ENCODE measurements at places on chromosomes 4 and X.

DNA sequence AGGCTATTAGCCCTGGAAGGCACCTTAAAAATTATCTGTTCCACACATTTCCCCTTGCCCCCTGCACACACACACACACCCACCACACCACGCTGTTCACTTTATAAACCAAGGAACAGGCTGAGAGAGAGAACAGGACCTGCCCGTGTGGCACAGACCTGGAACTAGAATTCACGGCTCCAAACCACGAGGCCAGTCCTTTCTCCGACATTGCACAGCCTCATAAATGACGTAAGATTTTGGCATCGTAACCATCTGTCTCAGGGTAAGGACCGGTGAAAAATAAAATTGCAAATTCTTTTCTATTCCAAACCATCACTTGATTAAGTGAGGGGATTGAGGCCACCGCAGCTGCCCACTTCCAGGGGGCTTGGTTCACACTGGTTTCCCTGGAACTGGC is 330.3 kb downstream of the BCOR start:
- H3K4me1 ChIP-seq = peaks cover 24% of the 10 kb centered on the region
- no peak overlapping the region for H3K4me3 ChIP-seq
- H3K27ac ChIP-seq = no peak overlapping the region
- H3K36me3 ChIP-seq = no peaks in the 10 kb centered on the region

- no peaks in the 10 kb centered on the region for H3K36me3 ChIP-seq
- H3K27me3 ChIP-seq = peaks cover 30% of the 10 kb centered on the region
- DNase-seq = peak; percentile 14
- H3K27ac ChIP-seq = no peak overlapping the region
- peaks cover 8% of the 10 kb centered on the region for H3K4me1 ChIP-seq
- H3K4me3 ChIP-seq = no peak overlapping the region
These were observed 4.2 kb upstream of the RGS12 start for GRCh38 chr4:3288571-3289094.

DNA sequence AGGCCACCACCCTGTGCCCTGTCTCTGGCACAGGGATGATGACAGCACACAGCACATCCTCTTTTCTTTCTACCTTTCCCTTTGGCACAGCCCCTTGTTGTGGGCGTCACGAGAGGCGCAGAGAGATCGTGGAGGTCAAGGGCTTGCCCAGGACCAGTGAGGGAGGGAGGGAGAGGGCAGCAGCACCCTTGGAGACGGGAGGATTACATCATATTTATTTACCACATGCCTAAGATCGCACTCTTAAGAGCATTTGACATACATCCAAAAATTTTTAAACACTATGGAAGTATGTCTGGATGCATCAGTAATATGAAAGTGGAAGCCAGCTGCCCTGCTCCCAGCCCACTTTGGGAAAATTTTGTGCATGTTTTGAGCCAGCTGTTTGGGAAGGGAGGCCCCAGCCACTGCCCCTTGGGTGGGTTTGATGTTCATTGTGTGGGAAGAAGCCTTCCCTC is 12.7 kb downstream of the WFS1 start:
- no peak for DNase-seq
- H3K4me1 ChIP-seq = peaks cover 13% of the 10 kb centered on the region
- H3K4me3 ChIP-seq = no peak overlapping the region

DNA sequence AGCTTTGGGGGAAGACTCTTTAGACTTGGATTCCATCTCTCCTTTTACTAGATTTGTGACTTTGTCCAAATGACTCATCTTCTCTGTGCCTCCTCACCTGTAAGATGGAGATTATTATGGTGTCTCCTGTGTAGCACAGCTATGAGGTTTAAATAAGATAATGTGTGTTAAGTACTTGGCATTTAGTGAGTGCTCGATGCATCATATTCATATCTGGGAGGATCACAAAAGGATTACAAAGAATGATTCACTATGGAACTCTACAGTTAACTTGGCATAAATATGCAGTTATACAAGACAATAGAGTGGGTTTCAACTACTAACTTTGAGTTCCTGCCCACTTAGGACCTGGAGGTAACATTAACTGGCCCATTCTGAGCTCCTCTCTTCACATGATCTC is 2.3 kb downstream of the GBA3 start:
- no peaks in the 10 kb centered on the region for H3K27me3 ChIP-seq
- no peak overlapping the region for H3K27ac ChIP-seq
- DNase-seq = no peak
- H3K4me3 ChIP-seq = no peak overlapping the region

DNA sequence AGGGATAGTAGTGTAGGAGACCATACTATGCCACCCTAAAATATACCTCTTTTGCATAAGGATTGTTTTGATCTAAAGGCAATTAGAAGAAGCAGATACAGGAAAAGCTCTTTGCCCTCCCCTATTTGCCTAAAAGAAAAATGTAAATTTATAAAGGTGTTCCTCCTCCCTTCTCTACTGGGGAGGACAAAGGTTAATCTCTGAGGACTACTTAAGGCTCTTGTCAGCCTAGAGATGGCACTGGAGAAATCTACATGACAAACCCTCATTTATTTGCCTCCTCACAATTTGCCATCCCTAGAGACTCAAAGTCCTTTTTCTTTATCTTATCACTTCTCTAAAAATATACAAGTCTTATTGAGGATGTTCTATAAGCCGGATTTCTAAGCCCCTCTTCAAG is 1021.8 kb downstream of the STPG2 start:
- H3K27ac ChIP-seq = no peak overlapping the region
- H3K4me1 ChIP-seq = no peaks in the 10 kb centered on the region
- DNase-seq = no peak
- no peaks in the 10 kb centered on the region for H3K27me3 ChIP-seq

GRCh38 chrX:41192880-41193279 is 107.6 kb downstream of the USP9X start:
- no peak for DNase-seq
- H3K4me1 ChIP-seq = no peaks in the 10 kb centered on the region
- no peak overlapping the region for H3K27ac ChIP-seq
- H3K4me3 ChIP-seq = no peak overlapping the region
- peaks cover 54% of the 10 kb centered on the region for H3K36me3 ChIP-seq
- H3K27me3 ChIP-seq = no peaks in the 10 kb centered on the region

DNA sequence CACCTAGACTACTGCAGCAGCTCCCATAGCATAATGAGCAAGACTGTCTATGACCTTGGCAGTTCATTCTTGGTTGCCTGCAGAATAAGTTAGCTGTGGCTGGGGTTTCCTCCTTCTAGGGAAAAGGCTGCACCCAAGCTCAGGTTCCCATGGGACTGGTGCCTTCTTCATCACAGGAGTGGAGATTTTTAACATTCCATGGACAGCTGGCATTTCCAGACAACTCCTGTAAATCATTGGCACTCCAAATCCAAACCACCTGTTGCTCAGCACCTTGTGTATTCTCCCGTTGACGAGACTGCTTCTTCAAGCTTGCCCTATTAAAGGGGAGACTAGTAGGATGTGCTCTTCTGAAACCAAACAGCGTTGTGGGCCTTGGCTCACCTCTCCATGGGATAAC is 7.8 kb upstream of the NUP54 start:
- peaks cover 3% of the 10 kb centered on the region for H3K27me3 ChIP-seq
- DNase-seq = no peak
- no peak overlapping the region for H3K27ac ChIP-seq
- no peaks in the 10 kb centered on the region for H3K36me3 ChIP-seq

GRCh38 chr4:80138551-80139538 is 58.5 kb upstream of the PRDM8 start:
- peak overlapping the region; percentile 18 for H3K4me3 ChIP-seq
- no peaks in the 10 kb centered on the region for H3K27me3 ChIP-seq
- peaks cover 20% of the 10 kb centered on the region for H3K36me3 ChIP-seq
- H3K4me1 ChIP-seq = peaks cover 63% of the 10 kb centered on the region
- peak; percentile 79 for DNase-seq

GRCh38 chrX:150767045-150767395 is 73.8 kb downstream of the MTMR1 start:
- peaks cover 17% of the 10 kb centered on the region for H3K36me3 ChIP-seq
- no peaks in the 10 kb centered on the region for H3K27me3 ChIP-seq
- H3K4me1 ChIP-seq = peaks cover 3% of the 10 kb centered on the region
- no peak overlapping the region for H3K4me3 ChIP-seq

- H3K4me3 ChIP-seq = no peak overlapping the region
- H3K4me1 ChIP-seq = no peaks in the 10 kb centered on the region
- no peak overlapping the region for H3K27ac ChIP-seq
- H3K36me3 ChIP-seq = no peaks in the 10 kb centered on the region
- no peak for DNase-seq
These were observed 103.1 kb upstream of the PCDH7 start for GRCh38 chr4:30616942-30617646.

GRCh38 chr4:53680168-53680567 is 88.9 kb upstream of the LNX1 start:
- no peaks in the 10 kb centered on the region for H3K4me1 ChIP-seq
- DNase-seq = no peak
- H3K27ac ChIP-seq = no peak overlapping the region
- peaks cover 6% of the 10 kb centered on the region for H3K27me3 ChIP-seq
- H3K4me3 ChIP-seq = no peak overlapping the region

- no peak overlapping the region for H3K27ac ChIP-seq
- no peaks in the 10 kb centered on the region for H3K27me3 ChIP-seq
- no peak for DNase-seq
- H3K36me3 ChIP-seq = peaks cover 6% of the 10 kb centered on the region
- peaks cover 4% of the 10 kb centered on the region for H3K4me1 ChIP-seq
- H3K4me3 ChIP-seq = no peak overlapping the region
These were observed 1.6 kb upstream of the PFKFB1 start for GRCh38 chrX:54995621-54996020.

DNA sequence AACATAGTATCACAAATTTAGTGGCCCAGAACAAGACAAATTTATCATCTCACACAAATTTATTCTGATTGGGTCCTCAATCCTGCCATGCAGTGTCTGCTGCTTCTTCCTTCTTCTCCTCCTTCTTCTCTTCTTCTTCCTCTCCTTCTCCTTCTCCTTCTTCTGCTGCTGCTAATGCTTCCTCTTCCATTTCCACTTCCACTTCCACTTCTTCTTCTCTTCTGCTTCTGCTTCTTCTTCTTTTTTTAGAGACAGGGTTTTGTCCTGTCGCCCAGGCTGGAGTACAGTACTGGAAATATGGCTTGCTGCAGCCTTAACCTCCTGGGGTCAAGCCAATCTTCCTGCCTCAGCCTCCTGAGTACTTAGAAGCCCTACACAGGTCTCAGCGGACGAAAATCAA is 37.5 kb downstream of the FGFBP1 start:
- H3K36me3 ChIP-seq = no peaks in the 10 kb centered on the region
- DNase-seq = no peak
- no peak overlapping the region for H3K27ac ChIP-seq
- peaks cover 14% of the 10 kb centered on the region for H3K4me1 ChIP-seq

- DNase-seq = no peak
- peak within 1 kb of the TSS; percentile 32 for H3K4me3 ChIP-seq
- H3K36me3 ChIP-seq = peaks cover 3% of the 10 kb centered on the region
- H3K4me1 ChIP-seq = peaks cover 5% of the 10 kb centered on the region
- H3K27ac ChIP-seq = no peak within 1 kb of the TSS
- H3K27me3 ChIP-seq = peaks cover 44% of the 10 kb centered on the region
These were observed at the start of gene SLIT2 for GRCh38 chr4:20251796-20252655. SLIT2 (plus strand) TSS chr4:20251905; CDS start chr4:20253816, 1,911 bp downstream.

DNA sequence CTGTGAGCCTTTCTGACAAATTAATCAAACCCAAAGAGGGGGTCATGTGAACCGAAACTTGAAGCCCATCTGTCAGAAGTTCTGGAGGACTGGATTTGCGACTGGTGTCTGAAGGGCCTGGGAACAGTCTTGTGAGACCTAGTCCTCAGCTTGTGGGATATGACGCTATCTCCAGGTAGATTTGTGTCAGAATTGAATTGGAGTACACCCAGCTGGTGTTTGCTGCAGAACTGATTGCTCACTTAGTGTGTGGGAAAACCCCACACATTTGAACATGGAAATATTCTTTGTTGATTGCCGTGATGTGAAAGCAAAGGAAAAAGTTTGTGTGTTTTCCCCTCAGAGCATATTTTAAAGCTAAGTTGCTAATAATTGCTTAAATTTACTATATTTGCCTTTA is 30.3 kb upstream of the TMSB15B start:
- peaks cover 12% of the 10 kb centered on the region for H3K36me3 ChIP-seq
- no peaks in the 10 kb centered on the region for H3K4me1 ChIP-seq
- H3K27me3 ChIP-seq = no peaks in the 10 kb centered on the region
- no peak overlapping the region for H3K27ac ChIP-seq
- H3K4me3 ChIP-seq = no peak overlapping the region

GRCh38 chr4:38612646-38613414 is 51.2 kb upstream of the KLF3 start:
- peaks cover 2% of the 10 kb centered on the region for H3K27me3 ChIP-seq
- no peaks in the 10 kb centered on the region for H3K36me3 ChIP-seq
- no peak overlapping the region for H3K27ac ChIP-seq
- no peak for DNase-seq
- H3K4me1 ChIP-seq = peaks cover 21% of the 10 kb centered on the region

DNA sequence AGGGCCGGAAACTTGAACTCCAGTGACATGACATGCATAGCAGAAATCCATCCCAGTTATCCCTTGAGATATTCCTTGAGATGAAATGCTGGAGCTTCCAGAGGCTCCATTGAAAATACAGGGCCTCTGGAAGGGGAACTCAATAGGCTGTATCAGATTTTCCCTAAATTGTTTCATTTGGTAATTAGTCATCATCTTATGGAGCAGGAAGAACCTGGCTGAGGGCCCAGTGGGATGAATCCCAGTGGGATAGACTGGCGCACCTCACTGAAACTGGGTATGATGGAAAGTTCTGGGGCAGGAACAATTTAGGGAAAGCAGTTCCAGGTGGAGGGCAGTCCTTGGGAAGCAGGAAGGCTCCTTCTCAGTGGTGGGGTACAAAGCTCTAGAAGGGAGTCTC is 307.8 kb upstream of the DIPK2B start:
- H3K4me1 ChIP-seq = peaks cover 6% of the 10 kb centered on the region
- no peak overlapping the region for H3K27ac ChIP-seq
- no peaks in the 10 kb centered on the region for H3K27me3 ChIP-seq
- no peak overlapping the region for H3K4me3 ChIP-seq
- DNase-seq = no peak

DNA sequence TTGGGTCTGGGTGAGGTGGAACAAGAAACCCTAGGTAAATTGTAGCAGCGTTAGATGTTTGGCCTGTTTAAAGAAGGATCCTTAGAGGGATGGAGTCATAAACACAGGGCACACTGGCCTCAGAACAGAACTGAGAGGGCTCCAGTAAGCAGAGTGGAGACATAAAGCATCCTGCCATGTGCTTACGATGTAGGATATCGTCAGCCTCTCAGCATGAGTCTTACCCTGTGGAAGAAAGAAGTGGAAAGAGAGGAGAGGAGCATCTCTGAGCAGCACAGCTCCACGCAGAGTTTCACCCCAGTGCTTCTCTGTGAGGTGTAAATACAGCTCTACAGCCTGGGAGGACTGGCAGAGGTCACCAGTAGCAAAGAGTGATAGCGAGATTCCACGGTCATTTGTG is 27.8 kb upstream of the SORBS2 start:
- DNase-seq = no peak
- H3K27ac ChIP-seq = no peak overlapping the region
- no peaks in the 10 kb centered on the region for H3K36me3 ChIP-seq
- no peaks in the 10 kb centered on the region for H3K4me1 ChIP-seq

DNA sequence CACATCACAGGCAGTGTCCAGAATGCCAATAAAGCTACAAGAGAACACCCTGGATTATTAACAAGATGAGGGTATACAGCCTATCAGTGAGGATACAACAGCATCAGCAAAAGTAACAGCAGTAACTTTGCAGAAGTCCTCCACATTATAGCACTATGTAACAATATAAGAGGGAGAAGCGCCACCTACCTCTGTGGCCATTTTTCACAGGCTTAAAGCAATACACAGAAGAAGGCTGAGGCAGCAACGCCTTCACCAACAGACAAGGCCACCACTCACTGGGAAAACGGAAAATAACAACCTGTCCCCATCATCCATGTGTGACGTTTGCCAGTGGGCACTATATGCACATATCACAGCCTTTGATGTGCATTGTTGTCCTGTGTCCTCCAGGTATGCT is 12.5 kb downstream of the RTL8B start:
- H3K4me3 ChIP-seq = no peak overlapping the region
- H3K27me3 ChIP-seq = peaks cover 3% of the 10 kb centered on the region
- H3K27ac ChIP-seq = no peak overlapping the region
- H3K4me1 ChIP-seq = no peaks in the 10 kb centered on the region
- H3K36me3 ChIP-seq = no peaks in the 10 kb centered on the region

All from activated CD4-positive, alpha-beta memory T cell treated with anti-CD3 and anti-CD28 coated beads, Interleukin-2, amount 10 ng/mL, durations not matched to agents 7 days and 5 days (primary cell).